ENCODE measurements at places on chromosomes 6 and 20. TPM values are rescaled to one million over a fixed set of nuclear protein-coding genes. Genes with fewer than 3 reads are reported as not detected.
A peak's percentile ranks its signal among the peaks of the same experiment; 100 is the strongest.

DNA sequence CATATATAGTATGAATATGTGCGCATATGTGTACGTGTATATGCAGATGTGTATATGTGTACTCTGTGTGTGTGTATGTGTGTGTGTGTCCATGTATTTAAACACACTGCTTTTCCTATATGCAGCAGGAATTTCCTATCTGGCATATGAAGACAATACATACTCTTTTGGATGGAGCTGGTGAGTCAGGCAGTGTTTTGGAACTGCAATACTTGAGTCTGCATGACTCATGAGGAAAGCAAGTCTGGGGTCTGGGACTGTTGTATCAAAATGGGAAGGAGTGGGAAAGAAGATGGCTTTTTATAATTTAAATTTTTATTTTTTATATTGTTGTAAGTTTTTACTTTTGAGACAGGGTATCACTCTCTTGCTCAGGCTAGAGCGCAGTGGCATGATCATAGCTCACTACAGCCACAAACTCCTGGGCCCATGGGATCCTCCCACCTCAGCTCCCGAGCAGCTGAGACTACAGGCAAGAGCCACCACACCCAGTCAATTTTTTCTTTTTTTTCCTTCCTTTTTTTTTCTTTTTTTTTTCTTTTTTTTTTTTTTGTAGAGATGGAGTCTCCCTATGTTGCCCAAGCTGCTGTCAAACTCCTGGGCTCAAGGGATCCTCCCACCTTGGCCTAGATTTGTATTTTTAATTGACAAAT is 72.2 kb downstream of the ATXN1 start:
- H3K4me1 ChIP-seq: peaks cover 33% of the 10 kb centered on the region
- H3K27me3 ChIP-seq: no peaks in the 10 kb centered on the region
- no peak overlapping the region for H3K27ac ChIP-seq

DNA sequence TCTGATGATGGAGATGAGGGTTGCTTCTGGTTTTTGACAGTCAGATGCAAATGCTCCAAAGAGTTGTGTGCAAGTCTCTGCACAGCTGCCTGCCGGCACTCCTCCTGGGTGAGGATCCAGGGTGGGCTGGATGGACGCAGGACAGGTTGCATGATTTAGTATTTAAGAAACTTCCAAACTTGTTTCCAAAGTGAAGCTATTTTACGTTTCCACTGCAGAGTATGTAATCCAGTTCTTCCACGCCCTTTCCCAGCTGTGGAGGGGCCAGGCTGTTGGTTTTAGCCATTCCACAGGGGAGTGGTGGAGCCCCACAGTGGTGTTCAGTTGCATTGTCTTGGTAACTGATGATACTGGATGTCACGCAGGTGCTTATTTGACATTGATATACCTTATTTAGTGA is 157.3 kb downstream of the THBS2 start:
- no peak for DNase-seq
- no peak overlapping the region for H3K27ac ChIP-seq
- peaks cover 42% of the 10 kb centered on the region for H3K27me3 ChIP-seq
- no peaks in the 10 kb centered on the region for H3K4me1 ChIP-seq

DNA sequence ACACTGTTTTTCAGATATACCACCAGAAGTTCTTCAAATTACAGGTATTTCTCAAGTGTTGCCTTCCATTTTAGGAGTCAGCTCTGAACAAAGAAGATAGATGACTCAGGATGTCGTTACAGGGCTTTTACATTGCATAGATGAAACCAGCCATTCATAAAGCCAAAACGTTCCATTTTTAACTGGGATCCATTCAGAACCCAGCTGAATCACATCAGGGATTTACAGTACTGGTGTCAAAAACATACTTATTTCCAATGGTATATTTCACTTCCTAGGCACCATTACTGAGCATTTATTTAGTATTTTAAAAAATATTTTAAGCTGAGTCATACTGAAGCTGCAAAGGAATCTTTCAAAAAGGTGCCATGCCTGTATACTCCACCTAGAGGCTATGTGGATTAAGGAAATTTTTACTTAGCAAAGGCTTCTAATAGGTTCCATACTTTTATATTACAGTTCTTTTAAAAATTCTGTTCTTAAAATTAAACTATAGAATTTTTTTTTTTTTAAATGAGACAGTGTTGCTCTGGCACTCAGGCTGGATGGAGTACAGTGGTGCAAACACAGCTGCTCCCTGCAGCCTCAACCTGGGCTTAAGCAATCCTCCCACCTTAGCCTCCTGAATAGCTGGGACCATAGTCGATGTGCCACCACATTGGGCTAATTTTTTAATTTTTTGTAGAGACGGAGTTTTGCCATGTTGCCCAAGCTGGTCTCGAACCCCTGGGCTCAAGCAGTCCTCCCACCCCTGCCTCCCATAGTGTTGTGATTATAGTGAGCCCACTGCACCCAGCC is 2.6 kb downstream of the ASF1A start:
- no peak for DNase-seq
- no peaks in the 10 kb centered on the region for H3K27me3 ChIP-seq
- peak overlapping the region; percentile 94 for H3K27ac ChIP-seq
- peak overlapping the region; percentile 95 for H3K4me3 ChIP-seq
- H3K36me3 ChIP-seq: peaks cover 12% of the 10 kb centered on the region

GRCh38 chr6:126167726-126168125 is 172.2 kb upstream of the CENPW start:
- peaks cover 20% of the 10 kb centered on the region for H3K36me3 ChIP-seq
- H3K27ac ChIP-seq: no peak overlapping the region
- peaks cover 4% of the 10 kb centered on the region for H3K27me3 ChIP-seq
- H3K4me3 ChIP-seq: no peak overlapping the region
- no peak for DNase-seq

DNA sequence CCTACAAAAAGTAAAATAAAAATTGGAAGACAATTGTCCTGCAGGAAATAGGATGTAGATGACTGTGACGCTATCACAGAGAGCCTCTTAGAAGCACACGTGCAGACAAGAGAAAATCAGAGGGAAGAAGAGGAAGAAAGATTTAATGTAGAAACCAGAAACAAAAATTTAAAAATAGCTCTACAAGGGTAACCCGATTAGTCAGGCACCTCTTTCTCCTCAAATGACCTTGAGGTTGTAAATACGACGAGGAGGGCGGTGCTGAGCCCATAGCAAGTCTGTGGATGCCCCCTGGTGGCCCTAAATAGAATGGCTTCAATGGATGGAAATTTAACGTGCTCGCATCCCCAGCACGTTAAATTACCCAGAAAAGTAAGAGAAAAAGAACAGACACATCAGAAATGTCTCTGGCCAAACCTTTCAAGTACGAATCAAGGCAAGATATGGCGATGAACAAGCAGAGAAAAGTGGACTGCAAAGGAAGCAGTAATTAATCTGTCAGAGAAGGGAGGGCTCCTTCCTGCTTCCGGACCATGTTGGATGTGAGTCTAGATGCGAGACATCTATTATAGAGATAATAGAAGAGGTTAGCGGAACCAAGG is 4.2 kb upstream of the PRPH2 start:
- H3K27me3 ChIP-seq: no peaks in the 10 kb centered on the region
- peak; percentile 54 for DNase-seq
- H3K27ac ChIP-seq: peak overlapping the region; percentile 86
- H3K4me3 ChIP-seq: peak overlapping the region; percentile 72
- peaks cover 17% of the 10 kb centered on the region for H3K4me1 ChIP-seq

The SLC44A4 gene
- 0.08 TPM for total RNA-seq

The SIRT5 gene
- 58.0 TPM for total RNA-seq
